NCI-H524 (cell line): ENCODE measurements at places on chromosomes 7 and 10.

- no peak for DNase-seq
Measured at GRCh38 chr10:31702005-31702404, 226.6 kb downstream of the ARHGAP12 start.

DNA sequence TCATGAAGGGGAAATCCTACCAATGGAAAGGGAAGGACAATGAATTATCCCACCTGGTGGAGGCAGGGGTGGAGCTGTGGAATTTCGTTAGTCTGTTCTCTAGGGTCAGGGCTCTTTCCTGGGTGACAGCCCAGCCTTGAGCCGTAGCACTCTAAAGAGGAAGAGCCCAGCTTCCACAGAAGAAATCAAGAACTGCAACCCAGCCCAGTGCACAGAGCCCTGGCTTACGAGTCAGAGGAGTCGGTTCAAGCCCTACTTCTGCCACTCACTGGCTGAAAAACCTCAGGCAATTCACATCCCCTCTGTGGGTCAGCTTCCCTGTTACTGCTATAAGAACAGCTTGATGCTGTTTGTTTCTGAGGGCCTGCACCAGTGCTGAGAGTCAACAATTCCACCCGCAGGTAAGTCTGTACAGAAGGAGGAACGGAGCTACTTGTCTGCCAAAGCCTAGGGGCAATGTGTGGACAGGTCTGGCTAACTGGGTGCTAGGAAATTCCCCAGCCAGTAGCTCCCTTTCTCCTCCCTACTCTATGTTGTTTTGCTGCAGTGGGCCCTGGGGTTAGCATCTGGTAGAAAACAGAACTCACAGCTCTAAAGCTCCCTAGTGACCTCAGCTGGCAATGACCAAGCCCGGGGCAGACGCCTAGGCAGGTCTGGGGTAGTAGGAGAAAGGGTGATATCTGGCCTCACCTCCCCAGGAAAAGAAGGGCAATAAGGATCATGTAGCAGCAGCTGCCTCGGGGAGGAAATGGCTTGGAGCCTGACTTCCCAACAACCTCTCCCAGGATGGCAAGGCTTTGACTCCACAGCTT is 3.3 kb downstream of the AVPI1 start:
- no peak for DNase-seq

GRCh38 chr10:110966146-110966545 is 46.7 kb downstream of the SHOC2 start:
- no peak for DNase-seq

DNA sequence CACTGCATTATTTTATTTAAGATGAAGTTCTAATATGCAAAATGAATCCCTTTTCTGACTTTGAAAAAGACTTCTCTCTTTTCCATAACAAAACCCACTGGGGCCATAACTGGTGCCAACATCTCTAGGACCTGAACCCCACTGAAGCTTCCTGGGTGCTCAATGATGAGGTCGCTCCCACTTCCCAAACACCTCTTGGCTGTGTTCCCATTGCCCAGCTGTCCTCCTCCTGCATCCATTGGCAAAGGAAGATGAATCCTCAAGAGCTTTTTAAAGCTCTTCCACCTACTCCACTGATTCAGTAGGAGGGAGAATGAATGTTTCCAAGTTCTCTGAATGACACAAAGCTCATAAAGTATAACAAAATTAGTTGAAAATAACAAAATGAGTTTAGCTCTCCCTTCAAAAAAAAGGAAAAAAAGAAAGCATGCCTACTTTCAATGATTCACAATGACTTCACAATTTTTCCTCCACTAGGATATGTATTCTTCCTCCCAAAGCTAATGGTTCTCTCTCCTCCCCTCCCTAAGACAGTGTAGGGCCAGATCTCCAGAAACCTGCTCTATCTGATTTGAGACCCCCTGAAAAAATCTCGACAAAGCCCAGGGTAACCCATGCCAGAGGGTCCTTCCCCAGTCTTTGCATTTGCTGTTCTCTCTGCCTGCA is 64.8 kb downstream of the SORBS1 start:
- DNase-seq, result no peak

GRCh38 chr10:87842776-87843497 is 20.4 kb downstream of the KLLN start:
- no peak for DNase-seq

DNA sequence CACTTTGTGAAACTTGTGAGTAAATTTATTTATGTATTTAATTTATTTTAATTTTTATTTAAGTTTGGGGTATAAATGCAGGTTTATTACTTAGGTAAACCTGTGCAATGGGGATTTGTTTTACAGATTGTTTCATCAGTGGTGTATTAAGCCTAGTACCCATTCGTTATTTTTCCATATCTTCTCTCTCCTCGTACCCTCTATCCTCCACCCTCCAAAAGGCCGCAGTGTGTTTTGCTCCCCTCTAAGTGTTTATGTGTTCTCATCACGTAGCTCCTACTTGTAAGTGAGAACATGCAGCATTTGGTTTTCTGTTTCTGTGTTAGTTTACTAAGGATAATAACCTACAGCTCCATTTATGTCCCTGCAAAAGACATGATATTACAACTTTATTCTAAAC is 145.4 kb upstream of the SMIM30 start:
- DNase-seq, result no peak

DNA sequence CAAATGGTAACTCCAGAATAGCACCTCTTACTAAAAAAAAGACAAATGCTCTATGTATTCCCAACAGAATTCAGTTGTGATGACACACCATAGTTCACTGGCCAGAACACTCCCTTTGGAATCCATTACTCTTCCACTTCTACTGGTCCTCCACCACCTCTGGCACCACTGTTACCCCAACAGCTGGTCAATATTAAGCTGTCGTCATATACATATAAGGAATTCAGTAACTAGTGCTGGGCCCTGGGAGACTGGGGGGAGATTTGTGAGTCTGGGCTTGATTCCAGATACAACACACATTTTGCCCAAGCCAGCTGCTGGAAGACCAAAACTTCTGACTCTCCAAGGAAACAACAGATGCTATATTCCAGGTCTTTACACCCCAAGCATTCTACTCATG is 26.0 kb upstream of the ITGA8 start:
- no peak for DNase-seq

DNA sequence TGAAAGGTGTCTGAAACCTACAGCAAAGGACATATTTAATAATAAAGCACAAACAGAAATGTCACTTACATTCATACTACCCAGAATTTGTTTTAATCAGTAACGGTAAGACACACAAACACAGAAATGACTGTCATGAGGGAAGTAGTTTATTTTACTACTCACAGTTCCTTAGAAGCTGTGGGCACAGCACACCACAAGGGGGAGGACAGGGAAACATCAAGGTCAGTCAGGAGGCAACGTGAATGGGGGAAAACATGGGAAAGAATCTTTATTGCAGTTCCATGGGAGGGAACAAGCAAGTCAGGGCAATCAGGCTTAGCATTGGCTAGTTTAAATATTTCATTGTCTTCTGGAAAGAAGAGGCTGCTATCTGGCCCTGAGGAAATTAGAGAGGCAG is 123.8 kb upstream of the PDSS1 start:
- DNase-seq, result no peak

- DNase-seq, result no peak
Measured at GRCh38 chr10:45513551-45513950, 139.5 kb downstream of the ALOX5 start.

GRCh38 chr10:29671228-29671780 is 36.5 kb upstream of the SVIL start:
- DNase-seq, result no peak

GRCh38 chr7:35415411-35415822 is 161.5 kb upstream of the TBX20 start:
- DNase-seq, result no peak

DNA sequence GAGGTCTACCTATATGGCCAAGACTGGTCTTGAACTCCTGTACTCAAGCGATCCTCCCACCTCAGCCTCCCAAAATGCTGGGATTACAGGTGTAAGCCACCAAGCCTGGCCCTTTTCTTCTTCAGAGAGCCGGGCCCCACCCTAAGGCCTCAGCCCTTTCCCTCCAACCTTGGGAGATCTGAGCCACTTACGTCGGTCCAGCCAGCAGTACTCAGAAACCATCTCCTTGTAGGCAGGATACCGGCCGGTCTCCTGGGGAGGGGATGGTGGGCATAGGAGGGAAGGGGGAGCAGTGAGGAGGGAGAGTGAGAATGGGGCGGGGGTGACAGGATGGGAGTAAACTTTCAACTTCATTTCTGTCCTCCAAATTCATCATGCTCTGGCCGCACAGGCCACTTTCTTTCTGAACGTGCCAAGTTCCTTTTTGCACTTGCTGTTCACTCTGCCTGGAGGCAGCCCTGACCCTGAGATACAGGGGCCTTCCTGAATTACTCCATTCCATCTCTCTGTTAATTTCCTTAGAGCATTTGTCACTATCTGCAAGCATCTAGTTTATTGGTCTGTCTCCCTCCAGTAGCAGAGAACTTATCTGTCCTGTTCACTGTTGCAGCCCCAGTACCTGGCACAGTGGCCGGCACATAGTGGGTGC is 10.4 kb downstream of the PDZD7 start:
- DNase-seq, result no peak

GRCh38 chr7:36763132-36763816 is 39.0 kb upstream of the AOAH start:
- DNase-seq, result no peak

- no peak for DNase-seq
Measured at GRCh38 chr10:1686491-1686749, 50.9 kb downstream of the ADARB2 start.

DNA sequence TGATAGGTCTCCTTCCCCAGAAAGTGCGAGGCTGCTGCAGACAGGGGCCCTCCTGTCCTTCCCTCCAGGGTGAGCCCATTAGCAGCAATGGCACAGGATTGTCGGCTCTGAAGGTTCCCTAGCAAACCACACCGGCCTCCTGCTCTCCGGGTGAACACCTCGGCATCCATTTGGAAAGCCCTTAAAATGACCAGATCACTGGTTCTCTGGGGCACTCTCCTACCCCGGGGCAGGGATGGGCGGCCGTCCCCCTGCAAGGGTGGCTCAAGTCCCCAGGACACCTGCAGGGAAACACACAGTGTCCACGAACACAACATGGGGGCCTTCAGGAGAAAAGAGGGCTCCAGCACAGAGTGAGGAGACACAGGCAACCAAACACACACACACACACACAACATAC is 459.1 kb downstream of the PTPRN2 start:
- DNase-seq, result no peak

DNA sequence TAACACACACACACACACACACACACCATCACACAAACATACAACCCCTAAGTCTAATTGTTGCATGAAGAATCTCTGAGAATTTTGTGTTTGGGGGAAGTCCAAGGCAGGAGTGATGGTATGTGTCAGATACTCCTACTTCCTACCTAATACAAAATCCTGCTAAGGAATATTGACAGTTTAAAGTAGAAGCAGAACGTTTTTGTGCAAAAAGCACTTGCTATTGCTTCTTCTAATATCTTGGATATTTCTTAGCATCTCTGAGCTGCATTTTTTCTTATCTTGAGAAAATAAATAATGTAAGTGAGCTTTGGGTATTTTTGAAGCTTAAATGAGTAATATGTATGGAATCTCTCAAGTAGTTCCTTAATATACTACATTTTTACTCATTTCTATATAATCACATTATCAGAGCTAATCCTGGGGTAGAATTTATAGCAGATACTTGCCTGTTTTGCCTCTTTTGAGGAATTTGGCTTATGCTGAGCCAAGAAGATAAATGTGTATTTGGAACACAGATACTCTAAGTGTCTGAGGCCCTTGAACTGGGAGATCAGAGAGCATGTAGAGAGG is 212.3 kb downstream of the DKK1 start:
- DNase-seq, result no peak

DNA sequence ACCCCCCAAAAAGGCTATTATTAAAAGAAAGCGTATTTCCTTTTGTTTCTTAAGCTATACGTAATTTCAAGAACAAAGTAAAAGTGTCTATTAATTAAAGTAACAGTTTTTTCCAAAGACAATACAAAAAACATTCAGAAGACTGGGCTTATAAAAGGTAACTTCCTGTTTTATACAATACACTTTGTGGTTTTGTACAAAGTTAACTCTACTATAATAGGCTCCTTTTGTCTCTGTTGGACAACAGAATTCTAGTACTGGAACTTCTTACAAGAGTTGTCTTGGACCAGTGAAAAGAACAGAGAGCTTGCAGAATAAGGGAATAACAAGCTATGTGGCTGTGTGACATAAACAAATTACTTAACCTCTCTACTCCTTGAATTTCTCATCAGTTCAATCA is 21.5 kb downstream of the SFMBT2 start:
- no peak for DNase-seq

DNA sequence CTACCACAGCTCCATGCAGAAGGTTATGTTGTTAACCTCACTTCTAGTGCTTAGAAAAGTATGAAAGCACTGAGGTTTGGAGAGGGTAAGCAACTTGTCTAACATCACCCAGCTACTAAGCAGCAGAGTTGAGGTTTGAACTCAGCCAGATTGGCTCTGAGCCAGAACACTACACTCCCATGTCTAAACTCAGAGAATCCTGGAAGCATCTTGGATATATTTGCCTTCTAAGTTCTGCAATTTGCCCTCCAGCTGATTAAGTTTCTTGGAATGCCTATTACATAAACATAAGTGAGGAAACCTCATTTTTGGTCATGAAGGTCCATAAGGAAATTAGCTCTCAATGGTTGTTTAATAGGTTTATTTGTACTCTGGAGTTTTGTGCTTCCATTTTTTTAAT is 78.1 kb upstream of the PHYHIPL start:
- DNase-seq, result no peak

- DNase-seq, result no peak
Measured at GRCh38 chr10:4646547-4646946, 179.5 kb upstream of the AKR1E2 start.

DNA sequence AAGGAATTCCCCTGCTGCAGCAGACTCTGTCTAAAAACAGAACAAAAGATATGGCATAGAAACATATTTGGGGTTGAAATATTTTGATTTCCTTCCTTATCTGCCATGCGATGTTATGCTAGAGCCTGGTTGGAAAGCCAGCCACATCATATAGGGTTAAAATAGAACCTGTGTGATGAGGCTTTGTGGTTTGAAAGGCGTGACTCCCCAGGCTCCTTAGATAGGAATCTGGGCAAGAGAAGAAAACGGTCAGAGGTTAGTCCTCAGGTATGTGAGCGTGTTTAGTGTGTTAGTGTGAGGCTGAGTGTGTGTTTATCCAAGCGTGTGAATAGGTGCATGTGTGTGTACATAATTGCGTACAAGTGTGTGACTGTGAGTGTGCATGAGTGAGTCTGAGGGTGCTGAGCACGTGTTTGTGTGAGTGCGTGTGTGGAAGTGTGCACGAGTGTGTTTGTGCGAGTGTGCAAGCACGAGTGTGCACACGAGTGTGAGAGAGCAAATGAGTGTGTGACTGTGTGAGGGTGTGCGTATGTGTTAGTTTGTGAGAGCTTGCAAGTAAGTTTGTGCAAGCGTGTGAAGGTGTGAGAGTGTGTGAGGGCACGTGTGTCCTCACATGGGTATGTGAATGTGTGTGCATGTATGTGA is 79.9 kb downstream of the COL26A1 start:
- no peak for DNase-seq
